Mucosa of gallbladder (tissue), 1 donor: ENCODE measurements at places on chromosomes 1 and 21. TPM values are rescaled to one million over a fixed set of nuclear protein-coding genes. Genes with fewer than 3 reads are reported as not detected.
A peak's percentile ranks its signal among the peaks of the same experiment; 100 is the strongest.

GRCh38 chr1:169112241-169112640 is 5.8 kb downstream of the ATP1B1 start:
- DNase-seq: no peak

GRCh38 chr1:31703431-31704270 is at the start of gene COL16A1:
TSS of gene COL16A1 (minus strand) at chr1:31704017. CDS start at chr1:31702193, 1,824 bp downstream.
- DNase-seq: peak; percentile 68

DNA sequence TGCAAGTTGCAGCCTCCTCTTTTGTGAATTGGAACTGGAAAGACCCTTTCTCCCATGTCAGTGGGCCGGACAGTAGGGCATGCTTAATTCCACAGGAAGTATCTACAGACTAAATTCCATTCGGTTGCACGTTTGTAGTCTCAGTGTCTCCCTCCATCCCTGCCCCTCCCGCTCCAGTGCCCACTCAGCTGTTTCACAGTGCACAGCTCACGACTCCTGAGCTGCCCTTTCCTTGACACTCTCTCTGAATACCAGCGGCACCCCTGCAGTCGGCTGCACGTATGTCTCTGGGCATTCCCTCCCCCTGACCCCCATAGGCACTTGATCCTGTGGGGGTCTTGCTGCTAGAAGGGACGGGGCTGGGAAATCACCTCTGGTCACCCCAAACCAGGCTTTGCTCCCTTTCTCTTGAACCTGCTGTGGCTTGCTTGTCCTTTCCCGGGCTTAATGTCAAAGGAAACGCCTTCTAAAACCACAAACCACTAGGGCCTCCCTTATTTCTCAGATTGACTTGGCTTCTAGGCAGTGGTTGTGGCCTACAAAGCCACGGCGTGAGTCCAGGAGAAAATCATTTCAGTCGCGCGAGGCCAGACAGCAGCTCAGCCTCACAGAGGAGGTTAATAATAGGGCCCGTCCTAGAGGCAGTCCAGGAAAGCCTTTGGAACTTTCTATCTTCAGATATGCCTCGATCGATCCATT is 365.3 kb upstream of the PROX1 start:
- no peak for DNase-seq

GRCh38 chr1:161198194-161198896 is 509 bp downstream of the ADAMTS4 start:
- DNase-seq: no peak

DNA sequence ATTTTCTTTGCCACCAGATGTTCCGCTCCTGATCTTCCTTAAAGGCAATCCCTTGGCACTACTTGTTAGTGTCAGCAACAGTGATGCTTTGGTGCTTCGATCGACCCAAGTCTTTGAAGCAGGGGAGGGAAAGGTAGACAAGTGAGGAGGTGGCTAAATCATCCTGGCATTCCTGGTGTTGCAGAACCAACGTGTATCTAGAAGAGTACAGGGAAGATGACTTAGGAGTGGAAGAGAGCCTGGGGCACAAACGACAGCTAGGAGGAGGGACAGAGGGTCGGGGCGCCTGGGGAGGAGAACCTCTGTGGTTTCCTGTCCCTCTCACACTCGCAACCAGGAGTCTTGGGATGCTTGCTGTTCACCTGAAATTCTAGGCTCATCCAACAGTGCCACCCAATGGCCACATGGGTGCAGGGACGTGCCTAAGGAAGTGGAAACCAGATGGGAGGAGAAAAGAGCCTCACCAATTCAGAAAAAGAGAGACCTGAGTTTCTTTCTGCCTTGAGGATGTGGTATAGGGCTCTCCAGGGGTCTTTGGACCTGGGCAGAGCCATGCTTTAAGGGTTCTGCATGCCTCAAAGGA is 9.5 kb upstream of the KCNA2 start:
- DNase-seq: peak; percentile 75

DNA sequence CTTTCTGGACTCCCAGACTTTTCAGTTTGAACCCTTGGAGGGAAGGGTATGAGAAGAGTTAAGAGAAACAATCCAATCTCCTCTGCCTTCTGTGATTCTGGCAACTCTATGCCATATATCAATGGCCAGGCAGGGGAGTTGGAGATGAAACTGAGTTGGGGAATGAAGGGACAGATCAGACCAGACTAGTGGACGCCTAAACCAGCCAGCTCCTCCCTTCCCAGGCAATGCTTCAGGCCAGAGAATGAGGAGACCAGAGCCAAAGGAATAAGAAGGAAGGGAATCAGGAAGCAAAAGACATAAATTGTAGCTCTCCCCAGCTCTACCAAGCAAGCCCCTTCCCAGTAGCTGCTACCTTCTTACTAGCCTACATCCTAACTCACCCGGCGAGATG is 22.7 kb downstream of the PLEKHA6 start:
- DNase-seq: no peak

DNA sequence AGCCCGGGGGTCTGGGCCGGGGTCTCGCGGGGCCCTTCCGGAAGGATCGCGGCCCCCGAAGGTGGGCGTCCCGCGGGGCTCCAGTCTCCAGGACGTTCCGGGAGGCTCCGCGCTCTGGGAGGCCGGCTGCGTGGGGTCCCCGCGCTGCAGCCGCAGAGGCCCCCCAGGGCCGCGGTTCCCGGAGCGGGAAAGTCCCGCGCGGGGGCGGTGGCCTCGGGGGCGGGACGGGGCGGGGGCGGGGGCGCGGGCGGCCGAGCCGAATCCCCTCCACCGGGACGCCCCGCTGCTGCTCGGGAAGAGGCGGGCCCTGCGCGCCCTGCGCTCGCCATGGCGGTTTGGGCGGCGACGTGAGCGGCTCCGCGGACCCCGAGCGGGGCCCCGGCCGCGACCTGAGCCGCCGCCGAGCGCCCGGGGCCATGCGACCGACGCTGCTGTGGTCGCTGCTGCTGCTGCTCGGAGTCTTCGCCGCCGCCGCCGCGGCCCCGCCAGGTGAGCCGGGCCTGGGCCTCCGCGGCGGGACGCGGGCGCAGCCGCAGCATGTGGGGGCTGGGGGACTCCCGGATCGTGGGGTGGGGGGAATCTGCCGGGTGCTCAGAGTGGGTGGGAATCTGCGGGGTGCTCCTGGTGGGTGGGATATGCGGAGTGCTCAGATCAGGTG is at the start of gene IFNGR2:
TSS of gene IFNGR2 (plus strand) at position 286 of the 658 bp plus-strand sequence. CDS start at position 417, 131 bp downstream.
- no peak for DNase-seq

- DNase-seq: no peak
Measured at GRCh38 chr1:219651993-219652392, 39.1 kb upstream of the ZC3H11B start.

DNA sequence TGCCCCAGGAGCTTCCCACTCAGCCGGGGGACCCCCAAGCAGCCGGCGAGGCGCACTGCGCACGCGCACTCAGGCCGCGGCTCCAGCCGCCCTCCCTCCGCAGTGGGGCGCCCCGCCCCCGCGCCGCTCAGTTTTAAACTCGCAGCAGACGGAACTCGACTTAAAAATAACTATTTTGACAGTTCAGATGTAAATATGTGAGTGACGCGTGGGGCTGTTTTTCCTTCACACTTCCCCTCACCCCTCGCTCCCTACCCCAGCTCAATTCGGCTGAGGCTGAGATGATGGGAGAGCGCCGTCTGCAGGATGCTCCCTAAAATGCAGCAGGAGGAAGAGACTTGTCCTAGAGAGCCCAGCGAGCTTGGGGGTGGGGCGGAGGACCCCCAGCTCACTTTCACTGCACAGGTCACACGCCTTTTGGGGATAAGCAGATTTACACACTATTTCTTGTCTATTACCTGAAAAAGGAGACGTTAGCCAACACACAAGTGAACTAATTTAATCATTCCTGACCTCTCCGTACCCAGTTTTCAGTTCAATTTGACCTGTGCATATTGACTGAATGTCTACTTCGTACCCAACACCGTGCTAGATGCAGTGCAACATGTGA is 8.9 kb upstream of the LEMD1 start:
- peak; percentile 62 for DNase-seq

- no peak for DNase-seq
Measured at GRCh38 chr1:228095161-228095560, 8.0 kb downstream of the C1orf35 start.

- DNase-seq: no peak
Measured at GRCh38 chr1:14332158-14332557, 266.3 kb upstream of the KAZN start.

DNA sequence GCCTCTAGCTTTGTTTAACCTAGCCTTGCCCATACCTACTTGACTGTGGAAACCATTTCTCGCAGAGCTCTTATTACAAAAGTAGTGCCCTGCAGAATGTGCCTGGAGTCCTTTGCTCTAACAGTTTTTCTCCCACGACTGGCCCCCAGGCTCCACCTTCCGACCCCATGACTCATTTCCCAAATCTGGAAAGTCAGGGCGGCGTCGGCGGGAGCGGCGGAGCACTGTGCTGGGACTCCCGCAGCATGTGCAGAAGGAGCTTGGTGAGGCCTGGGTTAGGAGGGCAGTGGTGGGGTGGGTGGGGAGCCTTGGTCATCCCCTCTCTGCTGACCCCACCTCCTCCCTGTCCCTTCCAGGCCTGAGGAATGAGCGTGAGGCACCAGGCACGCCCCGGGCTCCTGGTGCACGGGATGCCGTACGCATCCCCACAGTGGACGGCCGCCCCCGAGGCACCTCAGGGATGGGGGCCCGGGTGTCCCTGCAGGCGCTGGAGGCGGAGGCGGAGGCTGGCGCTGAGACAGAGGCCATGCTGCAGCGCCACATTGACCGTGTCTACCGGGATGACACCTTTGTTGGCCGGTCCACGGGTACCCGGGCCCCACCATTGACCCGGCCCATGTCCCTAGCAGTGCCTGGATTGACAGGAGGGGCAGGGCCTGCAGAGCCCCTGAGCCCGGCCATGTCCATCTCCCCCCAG is 47.5 kb downstream of the YARS1 start:
- no peak for DNase-seq

DNA sequence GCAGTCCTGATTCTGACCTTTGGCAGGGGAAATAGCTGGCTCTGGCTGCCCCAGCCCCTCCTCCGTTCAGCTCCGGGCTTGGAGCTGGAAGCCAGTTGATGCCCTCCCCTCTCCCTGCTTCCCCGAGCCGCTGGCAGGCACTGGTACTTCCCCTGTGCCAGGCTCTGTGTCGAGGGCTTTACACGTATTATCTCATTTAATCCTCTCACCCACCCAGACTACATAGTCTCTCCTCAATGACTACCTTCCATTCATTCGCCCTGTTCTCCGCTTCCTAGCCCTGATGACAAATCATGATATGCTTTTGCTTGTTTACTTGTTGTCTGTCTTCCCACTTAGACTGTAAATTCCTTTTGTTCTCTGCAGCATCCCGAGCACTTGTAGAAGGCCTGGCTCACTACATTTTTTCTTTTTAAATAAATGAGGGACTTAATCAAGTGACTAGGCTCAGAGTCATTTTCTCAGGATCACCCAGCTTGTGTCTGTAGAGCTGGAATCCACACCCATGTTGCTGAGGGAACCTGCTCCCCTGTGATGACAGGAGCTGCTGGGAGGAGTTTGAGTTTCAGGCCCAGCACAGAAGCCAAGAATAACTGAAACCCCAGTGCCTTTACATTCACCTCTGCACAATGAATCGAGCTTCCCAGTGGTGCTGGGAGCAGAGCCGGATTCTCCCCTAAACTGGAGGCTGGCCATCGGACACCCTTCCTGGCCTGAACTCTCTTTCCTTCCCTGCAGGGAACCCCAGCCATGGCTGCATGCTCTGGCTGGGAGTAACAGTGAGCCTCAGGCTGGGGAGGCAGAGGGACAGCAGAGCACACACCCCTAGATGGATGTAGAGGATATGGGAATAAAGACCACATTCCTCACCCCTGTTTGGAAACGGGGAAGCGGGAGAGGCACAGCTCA is 58.3 kb downstream of the UBIAD1 start:
- no peak for DNase-seq

DNA sequence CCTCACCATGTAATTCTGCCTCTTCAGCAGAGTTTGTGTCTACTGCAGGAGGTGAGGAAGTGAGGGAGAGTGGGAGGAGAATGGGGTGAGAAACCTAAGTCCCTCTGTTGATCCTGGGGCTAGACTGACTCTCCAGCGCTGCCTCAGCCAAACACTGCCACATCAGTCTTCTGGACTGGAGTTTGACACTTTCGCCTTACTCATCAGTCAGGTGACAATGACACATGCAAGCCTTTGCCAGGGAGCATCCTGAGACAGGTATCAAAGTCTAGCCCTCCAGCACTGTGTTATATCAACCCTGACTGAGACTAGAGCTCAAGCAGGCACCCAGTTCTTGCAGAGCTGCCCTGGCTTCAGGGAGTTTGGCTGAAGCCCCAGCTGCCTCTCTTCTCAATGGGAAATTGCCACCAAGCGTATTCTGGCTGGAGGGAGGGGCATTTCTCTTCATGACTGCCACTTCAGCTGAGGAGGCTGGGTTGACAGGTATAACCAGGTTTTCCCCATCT is 33.3 kb upstream of the SUCO start:
- peak; percentile 88 for DNase-seq

- peak; percentile 28 for DNase-seq
Measured at GRCh38 chr21:16742131-16742641, 770.7 kb upstream of the CXADR start.

DNA sequence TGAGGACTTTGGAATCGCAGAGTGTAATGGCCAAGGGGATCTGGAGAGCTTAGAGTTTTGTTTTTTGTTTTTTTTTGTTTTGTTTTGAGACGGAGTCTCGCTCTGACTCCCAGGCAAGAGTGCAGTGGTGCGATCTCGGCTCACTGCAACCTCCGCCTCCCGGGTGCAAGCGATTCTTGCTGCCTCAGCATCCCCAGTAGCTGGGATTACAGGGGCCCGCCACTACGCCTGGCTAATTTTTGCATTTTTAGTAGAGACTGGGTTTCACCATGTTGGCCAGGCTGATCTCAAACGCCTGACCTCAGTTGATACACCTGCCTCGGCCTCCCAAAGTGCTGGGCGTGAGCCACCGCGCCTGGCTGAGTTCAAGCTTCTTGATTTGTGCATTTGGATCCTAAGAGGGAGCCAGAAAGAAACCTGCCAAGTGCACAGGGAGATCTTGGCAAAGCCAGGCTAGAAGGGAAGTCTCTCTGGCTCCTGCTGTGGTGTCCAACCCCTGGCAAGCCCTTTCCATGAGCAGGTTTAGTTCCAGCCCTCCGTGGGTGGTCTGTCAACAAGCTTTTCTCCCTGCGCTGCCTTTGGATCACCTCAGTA is 852 bp downstream of the FAAH start:
- no peak for DNase-seq

- DNase-seq: no peak
Measured at GRCh38 chr1:31069392-31069791, 3.9 kb upstream of the PUM1 start.

DNA sequence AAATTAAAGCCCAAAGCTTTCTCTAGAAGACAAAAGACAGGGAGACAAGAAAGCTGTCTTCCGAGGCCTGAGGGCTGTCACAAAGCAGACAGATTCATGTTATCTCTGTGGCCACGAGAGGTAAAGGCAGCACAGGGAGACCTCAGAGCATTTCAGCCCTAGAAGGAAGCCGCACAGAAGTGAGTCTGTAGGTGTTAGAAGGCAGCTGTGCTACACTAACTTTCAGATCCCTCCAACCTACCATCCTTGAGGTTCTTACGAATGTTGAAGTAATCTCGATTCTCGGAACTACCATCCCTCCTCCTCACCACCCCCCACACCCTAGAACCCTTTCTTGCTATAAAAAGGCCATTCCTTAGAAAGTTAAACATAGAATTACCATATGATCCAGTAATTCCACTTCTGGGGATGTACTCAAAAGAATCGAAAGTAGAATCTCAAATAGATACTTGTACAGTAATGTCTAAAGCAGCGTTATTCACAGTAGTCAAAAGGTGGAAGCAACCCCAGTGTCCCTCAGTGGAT is 21.5 kb upstream of the LYST start:
- DNase-seq: no peak

- DNase-seq: no peak
Measured at GRCh38 chr21:45939521-45940045, 42.0 kb upstream of the COL6A1 start.

Gene CXADR
- total RNA-seq: 151 TPM

Gene GBP6
- total RNA-seq: not detected

Gene SEC16B
- 7.3 TPM for total RNA-seq

Gene HORMAD1
- not detected for total RNA-seq

Gene RGSL1
- not detected for total RNA-seq

Gene ANKRD35
- 2.7 TPM for total RNA-seq
